Common myeloid progenitor, CD34-positive (primary cell): ENCODE measurements at places on chromosomes 12 and 14.

DNA sequence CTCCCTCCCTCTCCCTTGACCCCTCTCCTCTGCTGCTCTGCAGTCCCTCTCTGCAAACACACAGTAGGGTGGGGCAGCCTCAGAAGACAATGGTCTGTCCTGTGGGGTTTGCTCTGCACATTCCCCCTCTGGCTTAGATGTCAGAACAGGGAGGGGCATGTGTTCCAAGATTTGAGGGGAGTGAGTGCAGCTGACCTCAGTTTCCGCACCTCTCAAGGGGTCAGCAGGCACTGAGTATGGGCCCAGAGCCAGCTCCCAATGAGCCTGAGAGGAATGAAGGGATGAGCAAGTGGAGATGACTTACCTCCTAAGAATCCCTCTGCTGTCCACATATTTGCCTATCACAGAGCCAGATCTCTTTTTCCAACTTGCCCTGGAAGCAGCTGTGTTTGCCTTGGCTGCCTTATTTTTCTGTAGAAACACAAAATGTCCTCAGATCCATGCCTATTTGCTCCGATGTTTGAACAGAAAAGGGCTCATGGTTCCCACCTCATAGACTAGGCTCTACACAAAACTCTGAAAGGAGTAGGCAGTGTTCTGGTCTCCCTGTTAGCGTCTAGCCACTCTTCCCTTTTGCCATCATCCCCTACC is 111.4 kb downstream of the CRACR2A start:
- no peak overlapping the region for H3K27ac ChIP-seq
- no peaks in the 10 kb centered on the region for H3K4me1 ChIP-seq
- H3K27me3 ChIP-seq = no peaks in the 10 kb centered on the region
- no peak overlapping the region for H3K4me3 ChIP-seq

DNA sequence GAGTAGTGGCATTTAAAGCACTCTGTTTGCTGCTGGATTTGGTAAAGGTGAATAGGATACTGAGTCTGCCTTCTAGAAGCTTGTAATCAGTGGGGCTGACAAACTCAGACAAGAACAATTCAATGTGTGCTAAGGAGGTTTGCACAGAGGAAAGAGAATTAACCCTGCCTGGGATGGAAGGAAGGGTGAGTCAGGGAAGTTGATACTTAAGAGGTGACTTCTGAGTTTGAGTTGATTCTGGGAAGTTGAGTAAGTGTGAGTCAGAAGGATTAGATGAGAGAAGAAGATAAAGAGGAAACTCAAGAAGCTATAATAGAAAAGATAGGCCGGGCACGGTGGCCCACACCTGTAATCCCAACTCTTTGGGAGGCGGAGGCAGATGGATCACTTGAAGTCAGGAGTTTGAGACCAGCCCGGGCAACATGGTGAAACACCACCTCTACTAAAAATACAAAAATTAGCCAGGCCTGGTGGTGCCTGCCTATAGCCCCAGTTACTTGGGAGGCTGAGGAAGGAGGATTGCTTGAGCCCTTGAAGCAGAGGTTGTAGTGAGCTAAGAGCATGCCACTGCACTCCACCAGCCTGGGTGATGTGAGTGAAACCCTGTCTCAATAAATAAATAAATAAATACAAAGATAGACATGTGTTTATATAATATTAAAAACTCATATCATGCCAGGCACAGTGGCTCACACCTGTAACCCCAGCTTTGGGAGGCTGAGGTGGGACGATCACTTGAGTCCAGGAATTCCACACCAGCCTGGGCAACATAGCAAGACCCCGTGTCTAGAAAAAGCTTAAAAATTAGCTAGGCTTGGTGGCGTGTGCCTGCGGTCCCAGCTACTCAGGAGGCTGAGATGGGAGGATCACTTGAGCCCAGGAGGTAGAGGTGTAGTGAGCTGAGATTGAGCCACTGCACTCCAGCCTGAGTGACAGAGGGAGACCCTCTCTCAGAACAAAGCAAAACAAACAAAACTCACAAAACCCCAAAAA is 126.8 kb upstream of the CPM start:
- no peaks in the 10 kb centered on the region for H3K36me3 ChIP-seq
- no peaks in the 10 kb centered on the region for H3K27me3 ChIP-seq
- H3K4me1 ChIP-seq = peaks cover 2% of the 10 kb centered on the region
- H3K27ac ChIP-seq = no peak overlapping the region
- DNase-seq = peak; percentile 28
- H3K4me3 ChIP-seq = no peak overlapping the region

DNA sequence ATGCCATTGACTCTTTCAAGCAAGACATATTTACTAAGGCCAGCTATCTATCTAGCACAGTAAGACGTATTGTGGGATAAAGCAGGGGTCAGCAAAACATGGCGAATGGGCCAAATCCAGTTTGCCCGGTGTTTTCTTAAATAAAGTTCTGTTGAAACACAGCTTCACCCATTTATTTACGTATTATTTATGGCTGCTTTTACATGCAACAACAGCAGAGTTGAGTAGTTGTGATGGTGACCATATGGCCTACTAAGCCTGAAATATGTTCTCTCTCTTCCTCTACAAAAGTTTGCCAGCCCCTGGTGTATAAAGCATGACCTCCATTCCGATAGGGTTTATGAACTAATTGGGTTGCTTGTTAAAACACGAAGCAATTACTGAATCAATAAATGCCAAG is 322.1 kb downstream of the CCDC91 start:
- peak overlapping the region; percentile 8 for H3K27ac ChIP-seq
- no peaks in the 10 kb centered on the region for H3K36me3 ChIP-seq
- H3K4me3 ChIP-seq = no peak overlapping the region
- no peak for DNase-seq

DNA sequence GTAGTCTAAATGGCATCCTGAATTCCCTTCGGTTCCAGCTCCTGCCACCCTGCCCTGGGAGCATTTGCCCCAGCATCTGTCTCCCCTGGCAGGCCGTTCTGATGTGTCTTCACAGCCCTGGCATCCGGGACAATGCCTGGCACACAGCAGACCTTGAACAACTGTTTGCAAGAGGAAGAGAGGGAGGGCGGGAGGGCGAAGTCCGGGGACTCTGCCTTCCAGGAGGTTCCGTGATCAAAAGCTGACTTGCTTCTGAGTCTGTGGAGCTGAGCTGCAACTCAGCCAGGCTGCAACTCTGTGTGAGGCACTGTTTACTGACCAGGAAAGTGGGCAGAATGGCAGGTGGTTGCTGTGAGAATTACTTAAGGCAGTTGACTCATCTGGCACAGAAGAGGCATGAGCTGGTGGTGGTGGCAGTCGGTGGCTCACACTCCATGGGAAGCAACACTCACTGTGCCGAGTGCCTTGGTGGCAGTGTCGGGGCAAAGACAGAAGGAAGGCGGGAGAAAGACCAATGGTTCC is 61.1 kb upstream of the DLK1 start:
- no peaks in the 10 kb centered on the region for H3K36me3 ChIP-seq
- H3K27me3 ChIP-seq = no peaks in the 10 kb centered on the region
- no peaks in the 10 kb centered on the region for H3K4me1 ChIP-seq

- no peak for DNase-seq
- H3K4me3 ChIP-seq = no peak overlapping the region
- H3K4me1 ChIP-seq = peaks cover 4% of the 10 kb centered on the region
- H3K27ac ChIP-seq = no peak overlapping the region
- no peaks in the 10 kb centered on the region for H3K27me3 ChIP-seq
- H3K36me3 ChIP-seq = no peaks in the 10 kb centered on the region
Observed at GRCh38 chr12:131816495-131816894, 11.7 kb upstream of the MMP17 start.

DNA sequence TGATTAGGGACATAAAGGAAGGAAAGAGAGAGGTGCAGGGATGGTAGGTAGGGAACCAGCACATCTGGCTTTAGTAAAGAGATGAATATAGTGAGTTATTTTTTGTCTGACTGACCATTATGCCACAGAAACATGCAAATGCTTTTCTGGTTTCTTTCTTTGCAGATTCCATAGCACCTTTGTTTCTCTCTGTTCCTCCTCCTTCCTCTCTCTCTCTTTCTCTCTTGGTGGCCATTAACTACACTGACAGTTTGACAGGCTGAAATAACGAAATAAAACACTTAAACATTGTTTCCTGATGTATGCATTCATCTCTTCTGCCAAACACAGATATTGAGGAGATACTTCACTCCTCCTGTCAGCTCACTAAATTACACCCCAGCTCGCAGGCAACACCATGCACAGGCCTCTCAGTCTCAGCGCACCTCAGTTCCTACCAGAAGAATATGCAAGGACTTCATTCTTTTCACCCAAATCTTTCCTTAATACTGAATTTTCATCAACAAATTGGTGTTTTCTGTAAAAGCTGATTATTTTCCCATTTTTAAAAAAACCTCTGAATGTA is 406.9 kb upstream of the SOX5 start:
- DNase-seq = no peak
- H3K36me3 ChIP-seq = no peaks in the 10 kb centered on the region
- H3K4me1 ChIP-seq = no peaks in the 10 kb centered on the region
- no peak overlapping the region for H3K4me3 ChIP-seq

DNA sequence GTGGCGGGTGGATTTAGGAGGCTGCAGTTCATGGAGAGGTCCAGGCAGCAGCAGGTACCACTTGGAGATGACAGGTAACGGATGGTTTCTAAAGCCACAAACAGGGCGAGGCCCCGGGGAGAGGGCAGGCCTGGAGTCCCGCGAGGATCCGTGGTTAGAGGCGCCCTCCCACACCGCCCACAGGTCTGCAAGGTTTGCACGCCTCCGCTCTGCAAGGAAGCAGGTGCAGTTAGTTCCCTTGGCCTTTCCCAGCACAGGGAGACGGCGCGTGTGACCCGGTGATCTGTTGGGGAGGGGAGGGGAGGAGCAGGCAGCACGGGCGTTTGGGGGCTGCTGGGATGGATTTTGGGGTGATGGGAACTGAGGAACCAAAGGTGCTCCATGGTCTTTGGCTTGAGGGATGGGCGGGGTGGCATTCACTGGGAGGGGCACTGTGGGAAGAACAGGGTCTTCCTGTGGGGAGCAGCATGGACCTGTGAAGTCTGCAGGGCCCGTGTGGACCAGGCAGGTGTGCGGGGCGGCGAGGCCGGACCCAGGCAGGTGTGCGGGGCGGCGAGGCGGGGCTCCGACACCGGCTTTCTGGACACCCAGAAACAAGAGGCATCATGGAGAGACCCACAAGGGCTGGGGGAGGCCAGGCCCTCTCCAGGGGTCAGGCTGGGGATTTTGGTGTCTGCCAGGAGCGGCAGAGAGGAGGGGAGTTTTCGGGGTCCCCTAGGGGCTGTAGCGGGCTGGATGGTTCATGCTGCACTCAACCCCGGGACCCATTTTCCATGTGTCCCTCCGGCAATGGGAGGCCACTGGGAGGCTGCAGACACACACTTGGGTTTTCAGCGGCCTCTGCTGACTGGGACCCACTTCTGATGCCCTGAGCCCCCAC is 29.1 kb downstream of the NOC4L start:
- no peak overlapping the region for H3K27ac ChIP-seq
- no peaks in the 10 kb centered on the region for H3K27me3 ChIP-seq
- H3K4me1 ChIP-seq = peaks cover 31% of the 10 kb centered on the region
- DNase-seq = peak; percentile 73

- H3K36me3 ChIP-seq = no peaks in the 10 kb centered on the region
- peaks cover 7% of the 10 kb centered on the region for H3K27me3 ChIP-seq
- H3K4me3 ChIP-seq = no peak overlapping the region
- peak; percentile 50 for DNase-seq
- H3K27ac ChIP-seq = no peak overlapping the region
Observed at GRCh38 chr14:93619176-93619793, 169.0 kb downstream of the PRIMA1 start.

DNA sequence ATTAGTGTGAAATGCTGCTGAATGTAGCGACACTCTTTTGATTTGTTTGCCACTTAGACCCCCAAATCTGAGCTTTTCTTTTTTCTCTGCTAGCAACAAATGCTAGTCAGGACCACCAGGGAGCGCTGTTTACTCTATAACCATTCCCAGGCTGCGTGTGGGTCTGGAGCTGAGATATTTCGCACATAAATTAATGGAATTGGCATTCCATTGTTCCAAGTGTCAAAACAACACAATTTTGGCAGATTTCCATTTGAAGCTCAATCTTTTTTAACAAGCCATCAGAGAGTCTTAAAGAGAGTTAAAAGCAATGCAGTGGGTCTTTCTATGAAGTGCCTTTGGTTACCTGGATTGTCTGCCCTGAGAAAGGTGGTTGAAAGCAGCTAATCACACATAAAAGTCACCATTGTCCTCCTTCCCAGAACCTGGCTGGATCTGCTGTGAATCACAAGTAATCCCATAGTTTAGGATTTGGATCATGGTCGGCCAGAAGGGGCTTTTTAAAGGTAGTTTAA is 7.4 kb upstream of the TMEM132C start:
- H3K36me3 ChIP-seq = no peaks in the 10 kb centered on the region
- H3K4me1 ChIP-seq = no peaks in the 10 kb centered on the region
- DNase-seq = peak; percentile 35
- peaks cover 15% of the 10 kb centered on the region for H3K27me3 ChIP-seq
